ENCODE measurements at places on chromosomes 3 and 15. TPM values are rescaled to one million over a fixed set of nuclear protein-coding genes. Genes with fewer than 3 reads are reported as not detected.

The ZDHHC23 gene
- total RNA-seq = 3.4 TPM

The TTLL13 gene
- not detected for total RNA-seq

The ST3GAL6 gene
- total RNA-seq = 0.80 TPM

The OR5K2 gene
- not detected for total RNA-seq

The PIF1 gene
- 18.8 TPM for total RNA-seq

The ZDHHC19 gene
- total RNA-seq = not detected

Measured in A549 treated with GW870086 at 1 μM for 4 hours (cell line).